ENCODE measurements at places on chromosomes 11 and 22.

DNA sequence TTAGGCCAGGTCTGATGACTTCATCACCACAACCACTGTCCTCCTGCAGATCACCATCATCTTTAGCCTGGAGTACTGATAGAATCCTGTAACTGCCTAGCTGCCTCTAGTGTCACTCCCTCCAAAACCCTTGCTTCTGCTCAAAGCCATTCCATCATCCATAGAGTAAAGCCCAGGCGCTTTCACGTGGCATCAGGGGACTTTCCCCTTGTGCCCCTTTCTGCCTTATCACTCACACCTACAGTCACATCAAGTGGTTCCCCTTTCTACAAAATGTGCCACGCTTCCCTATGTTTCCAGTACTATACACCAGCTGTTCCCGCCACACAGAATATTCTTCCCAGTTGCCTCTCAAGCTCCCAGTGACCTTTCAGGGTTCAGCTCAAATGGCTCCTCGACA, 75.9 kb downstream of the MN1 start:
- no peak for DNase-seq

- DNase-seq: peak; percentile 37
Observed at GRCh38 chr11:70796648-70797227, 398.4 kb downstream of the CTTN start.

GRCh38 chr11:112694813-112695212, 266.4 kb upstream of the NCAM1 start:
- no peak for DNase-seq

DNA sequence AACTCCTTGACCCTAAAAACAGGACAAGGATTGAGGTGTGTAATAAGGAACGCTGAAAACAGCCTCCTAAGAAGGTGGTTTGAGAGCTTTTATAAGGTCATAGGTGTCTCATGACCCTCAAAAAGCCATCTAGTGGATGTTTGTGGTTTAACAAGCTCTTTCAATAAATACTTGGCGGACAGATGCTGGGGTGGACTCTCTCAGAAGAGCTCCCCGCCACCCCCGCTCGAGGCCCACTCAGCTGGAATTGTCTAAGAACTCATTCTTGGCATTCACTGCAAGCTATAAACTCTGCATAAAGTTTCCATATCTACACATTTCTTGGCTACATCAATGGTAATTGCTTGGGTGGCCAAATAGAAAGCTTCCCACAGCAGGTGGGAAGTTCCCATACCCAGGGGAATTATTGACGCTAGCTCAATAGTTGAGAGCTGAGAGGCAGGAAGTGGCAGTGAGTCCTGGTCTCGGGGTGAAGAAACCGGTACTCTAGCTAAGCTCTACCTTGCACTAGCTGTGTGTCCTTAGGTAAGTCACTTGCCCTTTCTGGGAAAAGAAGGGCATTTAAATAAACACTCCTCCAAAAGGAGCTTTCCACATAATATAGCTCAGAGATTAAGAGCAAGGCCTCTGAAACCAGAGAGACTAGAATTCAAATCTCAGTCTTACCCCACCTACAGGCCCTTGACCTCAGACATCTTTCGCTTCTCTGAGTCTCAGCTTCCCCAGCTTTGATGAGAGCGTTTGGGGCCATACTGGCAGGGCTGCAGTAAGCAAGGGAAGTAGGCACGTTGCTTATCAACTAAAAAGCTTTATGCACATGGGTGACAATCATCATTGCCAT, 6.4 kb downstream of the MS4A15 start:
- DNase-seq: no peak

DNA sequence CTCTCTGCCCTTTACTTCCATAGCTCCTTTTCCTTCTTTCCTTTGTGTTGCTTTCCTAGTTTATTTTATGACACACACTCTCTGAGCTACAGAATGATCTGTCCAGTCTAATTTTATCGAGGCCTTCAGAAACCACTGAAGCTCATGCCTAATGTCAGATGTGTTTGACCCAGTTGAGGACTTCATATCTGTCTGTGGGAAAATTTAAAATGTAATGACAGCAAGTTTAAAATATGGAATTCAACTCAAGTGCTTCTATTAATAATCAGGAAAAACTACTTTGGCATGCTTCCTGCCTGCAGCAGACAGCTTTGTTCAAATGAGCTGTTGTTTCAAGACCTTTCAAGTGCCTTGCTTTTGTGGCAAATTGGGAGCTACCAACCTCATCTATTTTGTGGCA, 261.8 kb upstream of the MTNR1B start:
- DNase-seq: no peak

DNA sequence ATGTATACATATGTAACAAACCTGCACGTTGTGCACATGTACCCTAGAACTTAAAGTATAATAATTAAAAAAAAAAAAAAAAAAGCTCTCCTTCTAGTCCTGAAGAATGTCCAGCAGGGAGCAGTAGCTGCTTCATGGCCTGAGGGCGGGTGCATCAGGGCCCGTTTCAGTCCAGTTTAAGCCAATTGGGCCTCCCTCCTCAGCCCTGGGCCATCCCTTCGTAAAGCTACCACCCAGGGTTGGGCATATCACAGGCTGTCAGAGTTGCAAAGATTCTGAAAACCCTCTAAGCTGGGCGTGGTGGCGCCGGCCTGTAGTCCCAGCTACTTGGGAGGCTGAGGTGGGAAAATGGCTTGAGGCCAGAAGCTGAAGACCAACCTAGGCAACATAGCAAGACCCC, 5.4 kb downstream of the TMPRSS13 start:
- no peak for DNase-seq

DNA sequence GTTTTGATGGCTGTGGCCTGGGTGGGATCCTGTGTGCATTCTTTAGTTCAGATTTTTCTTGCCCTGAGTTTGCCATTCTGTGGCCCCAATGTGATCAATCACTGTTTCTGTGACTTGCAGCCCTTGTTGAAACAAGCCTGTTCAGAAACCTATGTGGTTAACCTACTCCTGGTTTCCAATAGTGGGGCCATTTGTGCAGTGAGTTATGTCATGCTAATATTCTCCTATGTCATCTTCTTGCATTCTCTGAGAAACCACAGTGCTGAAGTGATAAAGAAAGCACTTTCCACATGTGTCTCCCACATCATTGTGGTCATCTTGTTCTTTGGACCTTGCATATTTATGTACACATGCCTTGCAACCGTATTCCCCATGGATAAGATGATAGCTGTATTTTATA, 620 bp downstream of the OR4C16 start:
- no peak for DNase-seq

- no peak for DNase-seq
Observed at GRCh38 chr11:35042913-35043312, 96.1 kb upstream of the CD44 start.

DNA sequence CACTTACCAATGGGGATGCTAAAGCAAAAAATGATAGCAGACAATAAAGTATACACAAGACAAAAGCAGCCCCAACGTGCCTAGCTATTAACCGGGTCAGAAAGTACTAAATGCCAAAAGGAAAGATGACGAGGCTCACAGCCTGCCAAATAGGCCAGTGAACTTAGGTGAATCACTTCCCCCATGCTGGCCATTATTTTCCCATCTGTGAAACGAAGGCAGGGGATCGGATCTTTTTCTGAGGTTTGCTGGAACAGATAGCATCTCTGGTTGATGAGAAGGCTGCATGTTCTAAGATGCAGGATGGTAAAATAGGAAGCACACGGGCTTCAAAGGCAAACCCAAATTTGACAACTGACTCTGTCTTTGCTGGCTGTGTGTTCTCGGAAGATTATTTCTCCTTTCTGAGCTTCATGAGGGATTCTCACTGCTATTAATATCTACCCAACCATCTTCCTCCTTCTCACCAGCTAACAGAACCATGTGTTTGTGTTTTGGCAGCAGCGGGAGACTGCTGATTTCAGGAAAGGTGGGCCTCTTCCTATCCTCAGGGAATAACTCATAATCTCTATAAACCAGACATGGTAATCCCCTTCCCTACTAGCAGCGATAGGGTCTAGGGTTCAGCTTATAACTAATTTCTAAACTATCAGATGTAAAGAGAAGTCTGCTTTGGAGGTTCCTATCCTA, 390.7 kb downstream of the LARGE1 start:
- DNase-seq: no peak

DNA sequence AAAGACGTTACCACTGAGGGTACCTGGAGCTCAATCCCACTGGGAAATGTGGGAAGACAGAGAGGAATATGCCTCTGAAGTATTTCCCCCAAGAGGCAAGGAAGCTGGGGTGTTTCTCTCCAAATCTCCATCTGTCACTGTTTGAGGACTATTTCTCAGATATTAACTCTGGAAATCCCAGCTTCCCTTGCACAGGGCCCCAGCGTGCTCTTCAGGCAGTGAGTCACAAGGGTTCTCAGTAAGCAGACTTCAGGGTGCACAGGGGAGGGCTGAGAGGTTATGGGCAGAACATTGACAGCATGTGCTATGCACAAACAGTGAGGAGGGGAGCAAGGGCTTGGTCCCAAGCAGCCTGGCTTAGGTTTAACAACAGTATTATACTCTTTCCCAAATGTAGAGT, 60.9 kb upstream of the EED start:
- no peak for DNase-seq

DNA sequence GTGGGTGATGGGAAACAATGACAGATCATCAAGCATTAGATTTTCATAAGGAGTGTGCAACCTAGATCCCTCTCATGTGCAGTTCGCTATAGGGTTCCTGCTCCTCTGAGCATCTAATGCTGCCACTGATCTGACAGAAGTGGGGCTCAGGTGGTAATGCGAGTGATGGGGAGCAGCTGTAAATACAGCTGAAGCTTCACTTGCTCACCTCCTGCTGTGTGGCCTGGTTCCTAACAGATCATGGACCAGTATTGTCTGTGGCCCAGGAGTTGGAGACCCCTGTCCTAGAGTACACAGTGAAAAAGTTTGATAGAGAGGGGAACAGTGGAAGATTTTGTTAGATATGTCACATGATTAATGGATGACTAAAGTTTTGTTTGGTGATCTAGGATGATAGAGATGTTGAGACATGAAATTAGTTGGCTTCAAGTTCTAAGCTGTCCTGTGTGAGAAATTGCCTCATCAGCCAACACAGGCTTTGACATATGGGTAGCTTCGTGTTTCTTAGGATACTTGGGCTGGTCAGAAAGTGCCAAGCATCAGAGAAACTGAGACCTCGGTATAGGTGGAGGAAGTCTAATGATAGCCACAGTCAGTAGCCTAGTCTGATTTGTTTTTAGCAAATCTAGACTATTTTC, 47.4 kb downstream of the ARHGEF12 start:
- DNase-seq: no peak

GRCh38 chr22:35593891-35594470, 23.1 kb downstream of the MB start:
- DNase-seq: no peak
